ENCODE measurements at places on chromosomes 3 and 15.
A peak's percentile ranks its signal among the peaks of the same experiment; 100 is the strongest.

GRCh38 chr3:107797586-107797985 is 274.8 kb downstream of the BBX start:
- DNase-seq, result no peak

DNA sequence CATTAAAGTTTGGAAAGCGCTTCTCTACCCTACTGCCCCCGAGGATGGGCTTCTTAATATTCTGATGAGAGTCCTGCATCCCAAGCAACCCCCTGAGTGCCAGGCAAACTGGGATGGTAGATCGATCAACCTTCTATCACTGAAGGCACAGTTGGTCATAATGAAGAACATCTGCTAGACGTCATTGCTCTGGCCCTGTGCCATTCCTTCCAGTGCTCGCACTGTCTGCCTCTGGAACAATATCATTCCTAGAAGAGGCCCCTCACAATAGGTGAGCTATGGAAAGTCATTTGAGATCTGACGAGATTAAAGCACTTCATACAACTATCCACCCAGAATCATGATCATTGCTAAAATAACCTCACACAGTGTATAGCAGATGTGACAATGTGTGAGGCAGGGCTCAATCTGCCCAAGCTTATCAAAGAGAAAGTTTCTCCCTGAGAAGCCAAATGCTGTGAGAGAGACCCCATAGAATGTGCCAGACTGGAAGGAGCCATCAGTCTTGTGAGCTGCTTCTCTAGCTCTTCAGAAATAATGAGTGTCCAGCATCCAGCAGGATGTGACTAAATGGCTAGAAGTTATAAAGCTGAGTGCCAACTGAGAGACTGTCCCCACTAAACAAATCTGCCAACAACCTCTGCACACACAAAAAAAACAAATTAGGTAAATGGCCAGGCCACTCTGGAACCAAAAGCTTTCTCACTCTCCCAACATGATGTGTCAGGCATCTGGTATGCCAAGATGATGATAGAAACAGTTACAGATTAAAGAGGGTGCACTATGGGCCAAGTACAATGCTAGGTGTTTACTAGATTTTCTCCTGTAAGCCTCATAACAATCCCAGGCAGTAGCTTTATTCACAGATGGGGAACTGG is 165.5 kb downstream of the NECTIN3 start:
- DNase-seq, result no peak

DNA sequence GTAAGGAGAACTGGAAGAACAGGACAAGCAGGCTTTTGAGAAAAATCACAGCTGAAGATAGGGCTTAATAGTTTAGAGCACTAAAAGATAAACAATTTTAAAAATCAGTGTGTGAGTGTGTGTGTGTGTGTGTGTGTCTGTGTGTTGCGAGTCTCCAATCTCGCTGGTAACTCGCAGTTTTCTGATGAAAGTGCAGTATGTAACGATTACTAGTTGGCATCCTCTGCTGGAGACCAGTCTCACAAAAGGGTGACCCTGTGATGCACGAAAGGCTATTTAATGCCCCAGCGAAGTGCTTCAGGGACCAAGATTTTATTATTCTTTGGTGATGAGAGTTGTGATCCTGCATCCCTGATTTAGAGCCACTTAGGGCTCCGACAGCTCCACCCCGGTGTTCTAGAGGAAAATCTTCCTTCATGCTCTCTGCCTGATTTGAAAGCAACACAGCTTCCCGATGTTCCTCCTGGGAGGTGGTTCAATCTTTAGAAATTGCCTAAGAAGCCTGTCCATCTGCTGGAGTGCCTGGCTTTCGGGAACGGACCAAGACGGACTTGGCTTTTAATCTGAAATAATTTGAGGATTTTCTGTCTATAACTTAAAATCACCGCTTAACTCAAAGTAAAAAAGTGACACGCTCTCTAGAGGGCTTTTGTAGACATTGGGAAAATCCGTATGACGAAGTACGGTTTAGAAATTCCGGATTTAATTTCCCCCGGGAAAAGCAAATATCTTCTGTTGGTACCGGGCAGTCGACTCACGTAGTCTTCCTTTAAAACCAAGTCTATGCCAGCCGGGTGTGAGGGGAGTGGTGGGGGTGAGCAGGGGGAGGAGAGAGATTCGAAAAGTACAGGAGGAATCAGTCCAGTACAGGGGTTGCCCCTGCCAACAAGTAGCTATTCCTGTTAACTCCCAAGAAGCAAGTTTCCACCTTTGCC is 1.1 kb upstream of the ALCAM start:
- DNase-seq, result no peak

GRCh38 chr15:101014921-101015841 is 96.0 kb downstream of the LRRK1 start:
- DNase-seq, result peak; percentile 26

DNA sequence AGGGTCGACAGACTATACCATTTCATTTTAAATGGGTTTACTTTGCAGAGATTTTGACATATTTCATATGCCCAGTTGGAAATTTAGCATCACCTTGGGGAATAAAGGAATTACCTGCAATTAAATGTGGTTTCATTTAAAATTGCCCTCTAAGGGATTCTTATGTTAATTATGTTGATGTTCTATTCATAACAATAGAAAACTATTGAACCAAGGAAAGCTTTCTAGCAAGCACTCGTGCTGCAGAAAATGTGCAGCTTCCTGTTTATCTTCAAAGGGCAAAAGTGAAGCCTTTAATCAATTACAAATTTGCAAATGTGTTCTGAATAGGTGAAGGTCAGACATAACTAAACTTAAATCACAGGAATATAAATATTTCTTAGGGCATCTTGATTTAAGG is 352.1 kb downstream of the CHST2 start:
- DNase-seq, result no peak

DNA sequence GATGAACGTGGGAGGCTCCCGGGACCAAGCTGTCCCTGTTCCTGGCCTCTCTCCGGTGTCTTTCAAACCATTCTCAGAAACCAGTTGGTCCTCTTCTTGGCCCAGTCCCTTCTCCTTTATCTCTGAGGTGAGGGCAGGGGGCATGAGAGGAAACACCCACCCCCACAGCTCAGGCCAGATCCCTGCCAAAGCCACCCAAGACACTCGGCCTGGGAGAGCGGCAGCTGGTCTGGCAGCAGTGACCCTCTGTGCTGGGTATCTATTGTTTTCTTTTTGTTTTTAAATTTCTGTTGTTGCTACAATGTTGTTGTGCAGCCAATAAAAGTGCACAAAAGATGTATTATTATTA is 27.3 kb downstream of the ACSBG1 start:
- DNase-seq, result no peak

DNA sequence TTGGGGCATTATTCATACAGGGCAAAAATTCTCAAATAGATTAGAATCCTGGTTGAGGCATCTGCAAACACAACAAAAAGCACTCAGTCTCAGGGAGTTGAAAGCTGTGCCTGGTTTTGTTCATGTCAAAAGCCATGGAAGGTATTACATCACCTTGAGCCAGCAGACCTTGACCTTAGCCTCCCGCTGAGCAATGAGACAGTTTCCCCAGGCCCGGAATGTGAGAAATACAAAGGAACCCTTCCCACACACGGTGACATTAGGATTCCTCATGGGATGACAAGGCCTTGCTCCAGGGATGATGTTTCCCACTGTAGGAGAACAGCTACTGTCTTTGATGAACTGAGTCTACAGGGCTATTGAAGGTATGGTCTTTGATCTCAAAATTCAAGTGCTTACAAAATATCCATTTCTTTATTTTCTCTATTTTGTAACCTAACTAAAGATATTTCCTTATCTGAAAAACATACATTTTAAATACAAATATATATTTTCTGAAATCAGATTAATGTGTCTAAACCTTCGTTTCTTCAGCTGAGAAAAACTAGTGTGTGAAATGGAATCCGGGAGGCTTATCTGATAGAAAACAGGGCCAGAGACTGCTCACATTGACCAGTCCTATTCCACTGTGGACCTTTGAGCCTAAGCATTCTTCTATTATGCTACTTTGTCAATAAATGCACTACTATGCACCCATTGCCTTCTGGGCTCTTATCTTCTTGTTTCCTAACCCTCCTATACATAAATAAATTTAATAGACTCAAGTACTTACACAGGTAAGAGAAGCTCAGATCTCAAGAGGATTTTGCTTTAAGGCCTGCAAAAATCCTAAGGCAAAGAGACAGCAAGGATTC is 298.2 kb downstream of the KBTBD8 start:
- no peak for DNase-seq

- DNase-seq, result no peak
Observed at GRCh38 chr3:47243419-47244147, 39.0 kb downstream of the KIF9 start.

DNA sequence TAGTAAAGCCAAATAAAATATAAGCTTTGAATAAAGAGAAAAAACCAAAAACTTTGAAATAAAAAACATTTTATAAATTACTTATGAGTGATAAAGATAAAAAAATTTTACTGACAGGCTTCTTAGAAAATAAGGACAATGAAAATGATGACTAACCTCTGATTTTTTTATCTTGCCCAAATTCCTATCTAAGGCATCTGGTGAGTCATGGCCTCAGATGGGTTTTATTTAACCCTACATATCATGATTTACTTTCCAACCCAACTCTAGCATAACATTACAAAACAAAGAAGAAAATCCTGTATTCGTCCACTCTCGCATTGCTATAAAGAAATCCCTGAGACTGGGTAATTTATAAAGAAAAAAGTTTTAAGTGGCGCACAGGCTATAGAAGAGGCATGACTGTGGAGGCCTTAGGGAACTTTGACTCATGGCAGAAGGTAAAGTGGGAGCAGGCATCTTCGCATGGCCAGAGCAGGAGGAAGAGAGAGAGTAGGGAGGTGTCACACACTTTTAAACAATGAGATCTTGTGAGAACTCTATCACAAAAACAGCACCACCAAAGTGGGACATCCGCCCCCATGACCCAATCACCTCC is 152.1 kb downstream of the NEK10 start:
- no peak for DNase-seq

DNA sequence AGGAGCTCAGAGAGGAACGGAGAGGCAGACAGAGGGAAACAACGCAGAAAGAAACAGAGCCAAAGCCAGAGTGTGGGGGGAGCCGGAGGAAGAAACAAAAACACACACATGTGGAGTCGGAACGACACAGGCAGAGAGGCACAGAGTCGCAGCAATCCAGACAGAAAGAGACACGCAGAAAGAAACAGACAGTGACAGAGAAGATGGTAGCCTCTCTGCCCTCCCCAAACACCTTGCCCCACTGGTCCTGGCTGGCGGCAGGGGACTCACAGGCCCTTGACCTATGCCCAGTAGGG is 1.7 kb downstream of the NCKIPSD start:
- DNase-seq, result no peak

GRCh38 chr3:34882764-34883163 is 756.6 kb upstream of the ARPP21 start:
- DNase-seq, result no peak

All from HFF-Myc (cell line).